G401 (cell line): ENCODE measurements at places on chromosomes 5 and 9. TPM values are rescaled to one million over a fixed set of nuclear protein-coding genes. Genes with fewer than 3 reads are reported as not detected.

DNA sequence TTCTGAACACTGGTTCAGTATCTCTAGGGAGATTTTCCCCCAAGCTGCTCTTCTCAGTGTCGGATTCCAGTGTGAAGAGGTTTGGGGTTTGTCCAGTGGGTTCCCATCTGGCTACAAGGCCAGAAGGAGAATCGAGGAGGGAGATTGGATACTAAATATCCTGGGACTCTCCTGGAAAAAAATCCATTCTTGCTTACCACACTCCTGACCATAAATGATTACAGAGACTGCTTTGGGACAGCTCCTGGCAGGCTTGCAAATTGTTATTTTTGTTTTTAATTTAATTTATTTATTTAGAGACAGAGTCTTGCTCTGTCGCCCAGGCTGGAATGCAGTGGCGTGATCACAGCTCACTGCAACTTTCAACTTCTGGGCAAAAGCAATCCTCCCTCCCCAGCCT, 4.7 kb upstream of the SUSD1 start:
- no peak for DNase-seq

- no peak for DNase-seq
Observed at GRCh38 chr9:93066978-93067603, 8.6 kb downstream of the SUSD3 start.

DNA sequence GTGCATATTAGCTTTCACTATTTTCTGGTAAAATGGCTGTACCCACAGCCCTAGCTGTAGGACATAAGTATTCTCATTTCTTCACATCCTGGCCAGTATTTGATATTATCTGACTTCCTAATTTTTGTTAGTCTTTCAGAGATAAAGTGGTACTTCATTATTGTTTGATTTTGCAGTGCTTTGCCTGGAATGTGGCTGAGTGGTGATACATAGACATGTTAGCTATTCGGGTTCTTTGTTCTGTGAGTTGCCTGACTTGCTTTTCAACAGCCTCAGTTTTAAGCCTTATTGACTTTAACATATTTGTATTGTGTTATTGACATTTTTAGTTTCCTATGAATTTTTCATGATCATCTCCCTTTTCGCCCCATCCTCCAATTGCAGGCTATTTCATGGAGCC, 161.1 kb downstream of the GABBR2 start:
- DNase-seq, result no peak

DNA sequence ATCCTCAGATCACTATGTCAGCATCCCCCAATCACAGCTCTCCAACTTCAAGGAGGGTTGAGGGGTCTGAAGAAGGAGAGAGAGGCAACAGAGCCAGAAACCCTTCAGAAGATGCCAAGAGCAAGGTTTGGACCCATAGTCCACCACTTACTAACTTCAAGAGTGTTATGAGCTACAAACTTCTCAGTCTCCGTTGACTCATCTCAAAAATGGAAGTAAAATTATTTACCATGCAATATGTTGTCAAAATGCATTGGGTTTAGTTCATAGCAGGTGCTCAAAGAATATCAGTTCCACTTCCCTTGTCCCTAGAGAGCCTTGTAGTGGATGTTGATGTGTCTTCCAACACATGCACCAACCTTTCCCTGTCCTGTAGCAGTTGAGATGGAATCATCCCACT, 116.0 kb downstream of the KCNIP1 start:
- DNase-seq, result no peak

DNA sequence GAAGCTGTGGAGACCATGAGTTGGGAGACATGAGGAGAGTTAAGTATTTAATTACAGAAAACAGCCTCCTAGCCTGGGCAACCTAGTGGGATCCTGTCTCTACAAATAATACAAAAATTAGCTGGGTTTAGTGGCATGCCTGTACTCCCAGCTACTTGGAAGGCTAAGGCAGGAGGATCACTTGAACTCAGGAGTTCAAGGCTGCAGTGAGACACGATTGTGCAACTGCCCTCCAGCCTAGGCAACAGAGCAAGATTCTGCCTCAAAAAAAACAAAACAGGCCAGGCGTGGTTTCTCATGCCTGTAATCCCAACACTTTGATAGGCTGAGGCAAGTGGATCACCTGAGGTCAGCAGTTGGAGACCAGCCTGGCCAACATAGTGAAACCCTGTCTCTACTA, 52.6 kb downstream of the AQP7 start:
- DNase-seq, result no peak

GRCh38 chr9:127938298-127938690, 640 bp upstream of the DPM2 start:
- DNase-seq, result no peak

GRCh38 chr5:33939556-33940262, 3.5 kb downstream of the RXFP3 start:
- no peak for DNase-seq

DNA sequence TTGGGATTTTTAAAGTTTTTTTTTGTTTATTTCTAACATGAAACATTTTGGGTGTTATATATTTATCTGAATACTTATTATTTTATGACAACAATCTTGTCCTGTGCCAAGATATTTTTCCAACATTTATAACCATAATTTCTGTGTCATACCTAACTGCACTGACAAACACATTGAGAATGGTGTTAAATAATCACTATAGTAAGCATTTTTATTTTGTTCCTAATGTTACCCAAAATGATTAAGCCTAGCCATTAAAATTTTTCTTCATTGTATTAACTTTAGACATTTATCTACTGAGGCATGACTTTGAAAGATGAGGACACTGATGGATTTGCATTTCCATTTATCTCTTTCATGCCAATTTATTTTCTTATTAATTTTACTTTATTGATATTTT, 91.6 kb upstream of the STK32A start:
- no peak for DNase-seq

Gene RASEF
- total RNA-seq, result not detected in 2 replicates

Gene CCIN
- total RNA-seq, result 0.62 TPM in 1 of 2 replicates, not detected in the other

Gene EGFLAM
- 0.55 TPM in 1 of 2 replicates, not detected in the other for total RNA-seq

Gene QRFP
- not detected in 2 replicates for total RNA-seq

Gene TLX3
- not detected in 2 replicates for total RNA-seq

Gene CDH9
- not detected in 2 replicates for total RNA-seq

Gene STKLD1
- 0.37 and 1.1 TPM in 2 replicates for total RNA-seq

Gene IFNA13
- not detected in 2 replicates for total RNA-seq

Gene ENTPD8
- total RNA-seq, result 1.6 and 1.9 TPM in 2 replicates

Gene MED7
- total RNA-seq, result 18.0 and 21.0 TPM in 2 replicates
